Stimulated activated CD8-positive, alpha-beta memory T cell treated with anti-CD3 and anti-CD28 coated beads, Interleukin-2, amount 100 ng/mL, for 1 hour (primary cell): ENCODE measurements at places on chromosomes 1 and 21.

DNA sequence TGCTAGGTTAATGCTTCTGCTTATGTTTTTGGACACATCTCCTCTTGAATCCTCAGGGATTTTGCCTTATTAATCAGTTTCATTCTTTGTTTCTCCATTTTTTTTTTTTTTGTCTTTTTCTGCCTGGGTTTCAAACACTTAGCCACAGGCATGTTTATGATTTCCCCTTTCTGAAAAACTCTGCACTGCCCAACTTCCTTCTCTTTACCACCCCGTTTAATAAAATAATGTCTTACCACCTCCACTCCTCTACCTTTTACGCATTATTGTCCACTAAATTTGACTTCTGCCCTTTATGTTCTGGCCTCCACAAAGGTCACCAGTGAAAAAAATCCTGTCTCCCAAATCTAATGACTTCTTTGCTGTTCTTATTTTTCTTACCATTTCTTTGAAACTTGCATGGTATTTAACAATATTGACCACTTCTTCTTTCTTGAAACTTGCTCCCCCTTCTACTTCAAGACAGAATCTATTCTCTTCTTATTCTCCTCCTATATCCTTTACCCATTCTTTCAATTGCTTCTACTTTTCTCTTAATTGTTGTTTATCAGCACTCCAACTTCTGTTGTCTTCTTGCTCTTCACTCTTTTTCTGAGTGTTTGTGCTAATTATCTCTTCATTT lies 150.3 kb downstream of the TNFSF18 start:
- no peak for DNase-seq

GRCh38 chr1:63547621-63548294 lies 24.4 kb downstream of the EFCAB7 start:
- DNase-seq, result no peak

GRCh38 chr1:160621633-160622413 lies 25.0 kb downstream of the SLAMF1 start:
- no peak for DNase-seq

- DNase-seq, result no peak
Observed at GRCh38 chr1:41731516-41732030, 187.1 kb downstream of the HIVEP3 start.

GRCh38 chr1:172867216-172867818 lies 183.4 kb downstream of the TNFSF18 start:
- DNase-seq, result no peak

DNA sequence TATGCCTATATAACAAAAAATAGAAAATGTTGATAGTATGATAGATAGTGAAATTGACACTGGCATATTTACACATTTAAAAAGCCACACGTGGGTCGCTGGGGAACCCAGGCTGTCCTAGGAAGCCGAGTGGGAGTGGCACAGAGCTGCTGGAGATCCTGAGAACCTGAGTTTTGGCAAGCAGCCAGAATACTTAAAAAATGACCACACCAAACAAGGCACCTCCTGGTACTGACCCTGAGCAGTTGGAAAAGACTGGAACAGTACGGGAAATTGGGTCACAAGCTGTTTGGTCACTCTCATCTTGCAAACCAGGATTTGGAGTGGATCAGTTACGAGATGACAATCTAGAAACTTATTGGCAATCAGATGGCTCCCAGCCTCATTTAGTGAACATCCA lies 111.5 kb downstream of the ZFYVE9 start:
- DNase-seq, result no peak

DNA sequence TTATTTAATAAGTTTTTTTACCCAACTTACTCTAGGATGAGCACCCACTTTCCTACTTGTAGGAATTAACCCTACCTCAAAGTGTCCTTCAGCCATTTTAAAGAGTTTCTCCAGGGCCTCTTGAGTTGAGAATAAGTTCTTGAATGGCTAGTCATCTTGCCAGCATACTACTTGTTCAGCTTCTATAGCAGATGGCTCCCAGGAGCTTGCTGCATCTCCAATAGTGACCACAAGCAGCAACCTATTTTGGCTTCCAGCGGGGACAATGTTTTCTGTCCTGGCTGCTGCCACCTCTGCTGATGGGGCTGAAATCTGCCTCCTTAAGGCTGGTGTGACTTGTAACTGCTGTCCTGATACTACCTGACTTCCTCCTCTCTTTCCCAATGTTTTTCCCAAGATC lies 20.8 kb upstream of the PIK3R3 start:
- DNase-seq, result no peak

GRCh38 chr1:220410611-220411010 lies 117.3 kb upstream of the MARK1 start:
- no peak for DNase-seq

DNA sequence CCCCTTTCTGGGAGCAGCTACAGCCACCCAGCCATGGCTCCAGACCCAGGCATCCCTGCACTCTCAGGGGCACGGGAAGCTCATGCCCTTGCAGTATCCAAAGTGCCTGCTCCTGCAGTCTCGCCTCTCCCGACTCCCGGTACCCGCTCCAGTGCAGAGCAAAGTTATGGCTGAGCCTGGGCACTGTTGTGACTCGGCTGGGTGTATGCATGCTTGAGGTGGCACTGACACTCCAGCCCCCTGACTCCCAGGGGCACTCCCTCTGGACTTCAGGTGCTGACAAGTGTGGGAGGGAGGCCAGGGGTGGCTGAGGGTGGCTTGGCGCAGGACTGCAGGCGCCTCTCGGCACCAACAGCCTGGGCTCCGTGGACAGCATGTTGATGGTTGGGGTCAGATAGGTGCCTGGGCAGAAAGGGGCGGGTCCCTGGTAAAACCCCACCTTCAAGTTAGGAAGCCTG lies 580.1 kb upstream of the ADGRL2 start:
- DNase-seq, result no peak

GRCh38 chr1:195082183-195082582 lies 1526.1 kb downstream of the KCNT2 start:
- DNase-seq, result no peak

DNA sequence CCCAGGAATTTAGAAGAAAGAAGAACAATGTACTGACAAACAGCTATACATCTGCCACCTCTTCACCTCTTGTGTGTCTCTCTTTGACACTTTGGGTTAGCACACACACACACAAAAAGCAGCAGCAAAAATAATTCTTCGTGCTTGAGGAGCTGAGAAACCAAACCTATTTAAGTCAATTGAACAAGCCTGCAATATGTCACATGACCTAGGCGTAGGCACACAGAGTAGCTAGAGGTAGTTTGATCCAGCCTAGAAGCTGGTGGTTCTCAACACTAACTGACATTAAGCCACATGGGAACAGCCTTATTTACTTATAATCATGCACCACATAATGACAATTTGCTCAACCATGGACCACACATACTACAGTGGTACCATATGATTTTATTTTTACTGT lies 32.3 kb downstream of the RRAGC start:
- DNase-seq, result no peak

GRCh38 chr1:54391450-54392209 lies 14.6 kb downstream of the SSBP3 start:
- DNase-seq, result no peak

GRCh38 chr1:94501935-94502334 lies 39.6 kb downstream of the F3 start:
- DNase-seq, result no peak
